Ovary (tissue), 10 donors: ENCODE measurements at places on chromosomes 13 and 19. TPM values are rescaled to one million over a fixed set of nuclear protein-coding genes. Genes with fewer than 3 reads are reported as not detected.

GSX1 gene
- total RNA-seq, result not detected

PCSK4 gene
- 0.83 TPM for total RNA-seq

CGB8 gene
- total RNA-seq, result not detected

GAPDHS gene
- not detected for total RNA-seq

KLK7 gene
- 0.97 TPM for total RNA-seq

ZFP82 gene
- total RNA-seq, result 15.3 TPM

DNA sequence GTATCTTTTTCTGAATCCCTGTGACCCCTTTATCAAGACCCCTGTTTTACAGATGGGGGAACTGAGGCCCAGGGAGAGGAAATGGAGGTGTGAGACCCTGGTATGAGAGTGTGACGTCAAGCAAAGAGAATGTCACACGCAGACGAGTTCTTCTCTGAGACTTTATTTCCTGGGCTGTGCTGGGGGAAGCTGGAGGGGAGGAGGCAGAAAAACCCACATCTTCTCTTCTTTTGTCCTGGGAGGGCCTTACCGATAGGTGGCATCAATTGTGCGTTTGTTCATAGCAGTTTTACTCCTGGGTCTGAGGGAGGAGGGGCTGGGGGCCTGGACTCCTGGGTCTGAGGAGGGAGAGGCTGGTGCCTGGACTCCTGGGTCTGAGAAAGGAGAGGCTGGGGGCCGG is 4.9 kb upstream of the KLK15 start:
- no peaks in the 10 kb centered on the region for H3K4me1 ChIP-seq
- H3K27me3 ChIP-seq, result no peaks in the 10 kb centered on the region
- H3K36me3 ChIP-seq, result no peaks in the 10 kb centered on the region
- no peak overlapping the region for H3K4me3 ChIP-seq

DNA sequence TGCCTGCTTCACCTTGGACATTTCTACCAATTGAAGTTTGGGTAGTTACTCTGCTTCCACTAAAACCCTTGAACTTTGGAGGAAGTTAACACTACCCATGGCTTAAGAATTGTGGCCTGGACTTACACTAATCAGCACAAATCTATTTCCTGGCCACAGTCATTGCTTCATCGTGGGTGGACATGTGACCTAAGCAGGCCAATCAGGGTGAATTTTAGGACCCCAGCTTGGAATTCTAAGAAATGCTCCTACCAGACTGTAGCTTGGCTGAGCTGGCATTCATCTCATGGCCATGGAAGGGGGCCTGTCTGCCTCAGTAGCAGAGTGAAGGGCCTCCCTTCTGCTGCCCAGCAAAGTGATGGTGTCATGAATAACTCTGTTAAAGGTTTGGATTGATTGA is 58.3 kb upstream of the SLC15A1 start:
- H3K4me1 ChIP-seq, result no peaks in the 10 kb centered on the region
- no peak overlapping the region for H3K4me3 ChIP-seq
- no peaks in the 10 kb centered on the region for H3K36me3 ChIP-seq
- H3K27ac ChIP-seq, result no peak overlapping the region
- H3K27me3 ChIP-seq, result no peaks in the 10 kb centered on the region

- H3K36me3 ChIP-seq, result no peaks in the 10 kb centered on the region
- H3K4me3 ChIP-seq, result no peak overlapping the region
- H3K27ac ChIP-seq, result no peak overlapping the region
- no peaks in the 10 kb centered on the region for H3K27me3 ChIP-seq
- H3K4me1 ChIP-seq, result no peaks in the 10 kb centered on the region
- DNase-seq, result no peak
Measured at GRCh38 chr13:95245071-95245470, 56.2 kb downstream of the ABCC4 start.

DNA sequence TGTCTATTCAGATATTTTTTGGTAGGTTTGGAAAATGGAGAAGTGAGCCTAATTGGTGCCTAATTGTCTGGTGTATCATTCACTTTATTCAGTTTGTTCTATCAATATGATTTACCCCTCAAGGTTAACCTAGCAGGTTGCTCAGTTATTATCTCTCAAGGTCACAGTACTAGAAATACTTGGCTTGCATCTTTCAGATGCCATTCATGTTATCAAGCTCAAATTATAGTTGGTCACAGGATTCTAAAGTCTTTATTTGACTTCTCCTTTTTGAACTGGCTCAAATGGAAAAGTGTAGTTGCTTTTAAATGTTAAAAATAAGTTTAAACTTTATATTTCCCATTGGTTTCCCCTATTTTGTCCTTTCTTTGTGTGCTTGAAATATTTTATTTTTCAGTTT is 2.6 kb downstream of the KCNRG start:
- no peaks in the 10 kb centered on the region for H3K27me3 ChIP-seq
- H3K27ac ChIP-seq, result no peak overlapping the region
- no peaks in the 10 kb centered on the region for H3K36me3 ChIP-seq
- no peak overlapping the region for H3K4me3 ChIP-seq
- DNase-seq, result no peak

DNA sequence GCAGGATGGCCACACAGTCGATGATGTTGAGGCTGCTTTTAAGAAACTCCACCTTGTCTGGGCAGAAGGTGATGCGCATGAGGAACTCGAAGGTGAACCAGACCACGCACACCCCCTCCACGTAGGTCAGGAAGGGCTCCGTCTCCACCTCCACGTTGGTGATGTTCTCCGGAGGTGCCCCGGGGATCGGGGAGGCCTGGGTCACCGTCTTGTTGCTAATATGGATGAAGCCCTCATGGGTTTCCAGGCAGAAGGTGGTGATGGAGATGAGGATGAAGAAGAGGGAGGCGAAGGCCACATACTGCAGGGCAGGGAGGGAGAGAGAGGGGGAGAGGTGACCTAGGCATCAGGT is 5.4 kb downstream of the KCNC3 start:
- H3K36me3 ChIP-seq, result no peaks in the 10 kb centered on the region
- H3K4me3 ChIP-seq, result no peak overlapping the region
- no peak for DNase-seq
- no peak overlapping the region for H3K27ac ChIP-seq
- H3K27me3 ChIP-seq, result no peaks in the 10 kb centered on the region

DNA sequence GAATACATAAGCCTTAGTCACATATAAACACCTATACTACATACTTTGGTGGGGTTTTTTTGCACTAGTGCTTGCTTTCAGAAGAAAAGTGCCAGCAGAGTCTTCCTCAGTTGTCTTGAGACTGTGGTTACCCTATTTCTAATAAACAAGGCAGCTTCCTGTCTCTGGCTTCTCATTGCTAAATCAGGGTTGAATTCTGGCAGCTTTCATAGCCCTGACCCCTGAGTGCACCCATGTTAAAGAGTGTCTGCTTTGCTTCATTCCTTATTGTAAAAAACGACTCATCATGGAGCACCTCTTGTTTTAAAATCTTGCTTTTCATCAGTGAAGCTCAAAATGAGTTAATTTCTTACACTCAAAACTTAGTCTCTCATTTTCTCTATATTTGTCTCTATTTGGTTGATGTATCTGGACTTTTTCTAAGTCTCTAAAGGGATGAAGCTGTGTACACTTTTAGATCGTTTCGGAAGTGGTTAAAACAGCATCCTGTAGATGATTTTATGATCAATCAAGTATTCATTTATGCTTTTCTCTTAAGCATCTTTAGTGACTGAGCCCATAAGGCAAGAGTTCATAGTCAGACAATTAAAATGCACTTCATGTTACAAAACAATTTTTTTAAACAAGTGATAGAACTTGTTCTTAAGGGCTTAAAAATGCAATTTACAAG is 72.1 kb downstream of the KLF12 start:
- no peak overlapping the region for H3K27ac ChIP-seq
- H3K27me3 ChIP-seq, result no peaks in the 10 kb centered on the region
- no peaks in the 10 kb centered on the region for H3K36me3 ChIP-seq
- no peak for DNase-seq

DNA sequence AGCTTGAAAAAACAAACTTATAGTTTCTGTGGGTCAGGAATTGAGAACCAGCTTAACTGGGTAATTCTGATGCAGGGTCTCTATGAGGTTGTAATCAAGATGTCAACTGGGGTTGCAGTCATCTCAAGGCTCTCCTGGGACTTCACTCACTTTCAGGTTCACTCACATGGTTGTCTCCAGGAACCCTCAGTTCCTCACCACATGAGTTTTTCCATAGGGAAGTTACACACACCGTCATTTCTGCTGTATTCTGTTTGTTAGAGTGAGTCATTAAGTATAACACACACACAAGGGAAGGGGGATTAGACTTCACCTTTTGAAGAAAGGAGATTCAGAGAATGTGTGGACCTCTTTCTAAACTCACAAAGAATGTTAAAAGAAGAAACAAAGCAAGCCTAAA is 34.9 kb upstream of the MLNR start:
- H3K4me1 ChIP-seq, result no peaks in the 10 kb centered on the region
- no peak overlapping the region for H3K27ac ChIP-seq
- no peaks in the 10 kb centered on the region for H3K36me3 ChIP-seq
- no peak overlapping the region for H3K4me3 ChIP-seq

- H3K27ac ChIP-seq, result no peak overlapping the region
- no peak overlapping the region for H3K4me3 ChIP-seq
- peaks cover 14% of the 10 kb centered on the region for H3K27me3 ChIP-seq
- H3K36me3 ChIP-seq, result no peaks in the 10 kb centered on the region
- DNase-seq, result no peak
Measured at GRCh38 chr13:99974939-99975561, 3.5 kb upstream of the ZIC5 start.

- no peaks in the 10 kb centered on the region for H3K36me3 ChIP-seq
- H3K27me3 ChIP-seq, result no peaks in the 10 kb centered on the region
- H3K27ac ChIP-seq, result no peak overlapping the region
- no peak for DNase-seq
- no peaks in the 10 kb centered on the region for H3K4me1 ChIP-seq
Measured at GRCh38 chr13:73715114-73715910, 418.9 kb downstream of the KLF12 start.

DNA sequence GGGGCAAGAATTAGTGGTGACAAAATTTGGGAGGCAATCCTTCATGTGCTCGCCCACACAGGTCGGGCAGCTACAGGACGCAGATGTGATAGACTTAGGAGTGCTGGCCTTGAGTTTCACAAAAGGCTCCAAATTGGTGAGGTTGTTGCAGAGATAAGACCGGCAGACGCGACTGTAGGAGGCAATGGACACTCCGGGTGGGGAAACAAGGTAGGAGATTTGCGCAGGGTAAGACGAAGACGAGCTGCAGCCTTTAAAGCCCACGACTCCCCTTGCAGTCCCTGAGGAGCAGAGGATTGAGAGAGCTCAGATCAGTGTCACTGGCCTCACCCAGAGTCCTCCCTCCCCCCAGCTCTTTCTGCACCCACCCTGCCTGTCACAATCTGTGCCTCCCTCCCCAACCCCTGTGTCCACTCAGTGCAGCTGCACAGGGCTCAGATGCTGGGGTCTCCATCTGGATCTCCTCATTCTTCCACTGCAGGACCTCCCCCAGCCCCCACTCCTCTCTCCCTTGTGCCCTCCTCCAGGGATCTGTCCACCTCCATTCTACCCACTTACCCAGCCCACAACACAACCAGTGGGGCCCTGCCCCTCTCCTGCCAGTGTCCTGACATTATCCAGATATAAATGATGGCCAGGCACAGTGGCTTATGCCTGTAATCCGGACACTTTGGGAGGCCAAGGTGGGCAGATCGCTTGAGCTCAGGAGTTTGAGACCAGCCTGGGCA is 6.3 kb downstream of the LYPD4 start:
- H3K27ac ChIP-seq, result no peak overlapping the region
- no peak overlapping the region for H3K4me3 ChIP-seq
- no peak for DNase-seq
- no peaks in the 10 kb centered on the region for H3K36me3 ChIP-seq
- H3K27me3 ChIP-seq, result no peaks in the 10 kb centered on the region

GRCh38 chr13:75224053-75224742 is 257.8 kb downstream of the TBC1D4 start:
- H3K27ac ChIP-seq, result no peak overlapping the region
- H3K27me3 ChIP-seq, result no peaks in the 10 kb centered on the region
- H3K36me3 ChIP-seq, result no peaks in the 10 kb centered on the region
- no peaks in the 10 kb centered on the region for H3K4me1 ChIP-seq
- DNase-seq, result no peak

- no peaks in the 10 kb centered on the region for H3K4me1 ChIP-seq
- no peak overlapping the region for H3K27ac ChIP-seq
- peak; percentile 76 for DNase-seq
- no peaks in the 10 kb centered on the region for H3K27me3 ChIP-seq
Measured at GRCh38 chr19:3544742-3545668, 6.0 kb downstream of the TEKTIP1 start.

DNA sequence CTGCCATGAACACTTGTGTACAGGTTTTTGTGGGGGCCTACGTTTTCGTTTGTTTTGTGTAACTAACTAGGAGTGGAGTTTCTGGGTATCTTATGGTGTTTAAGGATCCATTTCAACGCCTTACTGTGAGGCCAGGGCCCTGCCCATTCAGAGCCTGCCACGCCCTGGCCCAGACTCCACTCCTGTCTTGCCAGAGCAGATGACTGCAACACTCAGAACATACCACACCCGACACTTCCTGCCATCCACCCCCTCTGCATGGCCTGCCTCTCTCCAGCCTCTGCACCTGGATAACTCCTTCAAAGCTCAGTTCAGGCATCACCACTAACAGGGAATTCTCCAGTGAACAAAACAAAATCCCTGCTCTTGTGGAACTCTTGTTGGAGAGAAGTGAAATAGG is 43.2 kb downstream of the RGCC start:
- H3K27me3 ChIP-seq, result no peaks in the 10 kb centered on the region
- no peaks in the 10 kb centered on the region for H3K36me3 ChIP-seq
- DNase-seq, result no peak
- H3K27ac ChIP-seq, result no peak overlapping the region
- peaks cover 3% of the 10 kb centered on the region for H3K4me1 ChIP-seq
- no peak overlapping the region for H3K4me3 ChIP-seq

- peak; percentile 17 for DNase-seq
- peak overlapping the region; percentile 84 for H3K4me3 ChIP-seq
- H3K36me3 ChIP-seq, result peaks cover 3% of the 10 kb centered on the region
- H3K27me3 ChIP-seq, result no peaks in the 10 kb centered on the region
- H3K27ac ChIP-seq, result no peak overlapping the region
Measured at GRCh38 chr19:44003461-44004009, 778 bp downstream of the ZNF230 start.

DNA sequence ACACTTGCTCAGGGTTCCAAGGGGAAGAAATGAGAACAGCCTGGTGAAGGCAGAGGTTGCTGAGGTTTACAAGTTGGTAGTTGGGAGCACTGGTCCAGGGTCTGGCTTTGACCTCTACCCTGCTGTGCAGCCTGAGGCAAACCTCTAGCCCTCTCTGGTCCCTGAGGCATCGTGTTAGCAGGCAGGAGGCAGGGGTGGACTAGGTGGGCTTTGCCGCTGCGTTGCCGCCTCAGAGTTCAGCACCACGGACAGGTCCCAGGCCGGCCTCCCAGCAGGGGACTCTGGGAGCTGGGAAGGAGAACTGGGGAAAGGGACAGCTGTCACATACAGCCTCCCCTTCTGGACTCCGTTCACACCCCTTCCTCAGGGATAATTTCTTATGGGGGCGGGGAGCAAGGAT is 3.1 kb downstream of the NCAN start:
- no peaks in the 10 kb centered on the region for H3K27me3 ChIP-seq
- no peaks in the 10 kb centered on the region for H3K4me1 ChIP-seq
- peak; percentile 60 for DNase-seq

GRCh38 chr13:102729560-102730270 is 34.9 kb upstream of the METTL21C start:
- DNase-seq, result no peak
- H3K27ac ChIP-seq, result no peak overlapping the region
- H3K4me1 ChIP-seq, result no peaks in the 10 kb centered on the region
- no peaks in the 10 kb centered on the region for H3K27me3 ChIP-seq
